ENCODE measurements at places on chromosomes 2 and 18.
A peak's percentile ranks its signal among the peaks of the same experiment; 100 is the strongest.

DNA sequence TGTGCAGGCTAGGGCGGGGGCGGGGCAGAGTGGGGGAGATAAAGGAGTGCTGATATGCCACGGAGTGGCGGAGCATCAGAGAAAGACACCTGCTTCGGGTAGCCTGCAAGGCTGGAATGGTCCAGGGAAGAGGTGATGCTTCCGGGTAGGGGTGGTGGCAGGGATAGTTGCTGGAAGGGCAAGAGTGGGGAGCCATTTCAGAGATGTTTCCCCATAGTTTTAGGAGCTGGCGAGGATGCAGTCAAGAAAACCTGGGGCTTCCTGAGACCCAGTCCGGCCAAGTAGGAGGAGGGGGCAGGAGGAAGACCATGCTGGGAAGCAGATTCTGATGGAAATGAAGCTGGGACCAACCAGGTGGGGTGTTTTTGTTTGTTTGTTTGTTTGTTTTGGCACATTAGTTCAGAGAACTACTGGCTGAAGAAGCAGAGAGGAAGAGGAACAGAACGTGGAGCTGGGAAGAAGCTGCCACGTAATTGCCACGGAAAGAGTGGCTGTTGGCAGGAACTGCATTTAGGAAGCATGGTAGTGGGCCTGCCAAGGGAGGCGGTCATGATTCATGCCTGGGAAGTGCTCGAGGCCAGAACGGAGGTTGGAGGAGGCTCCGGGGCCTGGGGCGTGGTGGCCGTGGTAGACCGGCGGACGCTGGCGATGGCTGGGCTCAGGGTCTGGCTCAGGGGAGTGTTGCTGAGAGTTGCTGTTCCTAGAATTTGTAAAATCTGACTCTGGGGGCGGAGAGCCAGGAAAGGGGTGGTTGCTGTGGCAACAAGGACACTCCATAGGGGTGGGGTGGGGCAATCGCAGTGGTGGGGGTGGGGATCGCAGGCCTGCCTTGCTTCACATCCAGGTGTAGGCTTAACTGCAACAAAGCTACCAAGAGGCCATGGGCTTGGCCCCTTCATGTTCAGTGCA is 8.6 kb upstream of the INPP5D start:
- DNase-seq: no peak

- DNase-seq: no peak
These were observed 16.9 kb upstream of the RHBDD1 start for GRCh38 chr2:226818930-226819329.

- DNase-seq: no peak
These were observed 24.4 kb downstream of the CNOT11 start for GRCh38 chr2:101277111-101277510.

DNA sequence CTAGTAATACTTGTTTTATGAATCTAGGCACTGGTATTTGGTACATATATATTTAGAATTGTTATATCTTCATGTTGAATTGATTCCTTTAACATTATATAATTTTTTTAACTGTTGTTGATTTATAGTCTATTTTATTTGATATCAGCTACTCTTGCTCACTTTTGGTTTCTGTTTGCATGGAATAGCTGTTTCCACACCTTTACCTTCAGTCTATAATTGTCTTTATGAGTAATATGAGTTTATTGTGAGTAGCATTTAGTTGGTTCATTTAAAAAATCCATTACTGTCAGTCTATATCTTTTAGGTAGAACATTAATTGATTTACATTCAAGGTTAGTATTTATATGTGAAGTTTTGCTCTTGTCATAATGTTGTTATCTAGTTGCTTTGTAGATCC is 58.6 kb downstream of the SMCHD1 start:
- DNase-seq: no peak

DNA sequence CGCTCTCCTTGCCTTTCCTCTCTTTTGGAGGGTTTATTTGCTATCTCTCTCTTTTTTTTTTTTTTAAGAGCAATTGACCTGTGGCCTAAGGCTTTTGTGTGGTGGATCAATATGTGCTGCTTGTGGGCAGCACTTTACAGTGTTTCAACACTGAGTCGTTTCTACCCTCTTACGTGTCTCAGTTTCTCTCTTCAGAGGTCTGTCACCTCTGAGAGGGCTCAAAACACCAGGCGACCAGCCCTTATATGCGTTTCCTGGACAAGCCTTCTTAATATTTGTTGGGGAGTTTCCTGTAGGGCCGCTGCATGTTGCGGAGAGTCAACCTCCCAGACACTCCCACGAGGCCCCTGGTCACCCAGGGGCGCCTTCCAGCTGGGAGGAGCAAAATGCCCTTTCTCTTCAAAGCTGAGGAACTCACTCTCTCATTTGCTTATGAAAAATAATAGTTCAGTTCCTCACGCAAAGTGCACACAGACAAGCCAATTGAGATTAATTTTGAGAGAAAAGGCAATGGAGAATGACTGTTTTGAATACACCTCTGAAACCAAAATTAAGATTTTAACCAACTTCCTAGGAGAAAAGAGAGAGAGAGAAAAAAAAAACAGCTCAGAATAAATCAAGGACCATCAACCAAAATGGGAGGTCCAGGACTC is 96.3 kb upstream of the B3GNT2 start:
- DNase-seq: no peak

GRCh38 chr18:74930616-74931015 is 278.3 kb downstream of the PTGR3 start:
- DNase-seq: no peak

- no peak for DNase-seq
These were observed 62.9 kb downstream of the RPL31 start for GRCh38 chr2:101064868-101065549.

DNA sequence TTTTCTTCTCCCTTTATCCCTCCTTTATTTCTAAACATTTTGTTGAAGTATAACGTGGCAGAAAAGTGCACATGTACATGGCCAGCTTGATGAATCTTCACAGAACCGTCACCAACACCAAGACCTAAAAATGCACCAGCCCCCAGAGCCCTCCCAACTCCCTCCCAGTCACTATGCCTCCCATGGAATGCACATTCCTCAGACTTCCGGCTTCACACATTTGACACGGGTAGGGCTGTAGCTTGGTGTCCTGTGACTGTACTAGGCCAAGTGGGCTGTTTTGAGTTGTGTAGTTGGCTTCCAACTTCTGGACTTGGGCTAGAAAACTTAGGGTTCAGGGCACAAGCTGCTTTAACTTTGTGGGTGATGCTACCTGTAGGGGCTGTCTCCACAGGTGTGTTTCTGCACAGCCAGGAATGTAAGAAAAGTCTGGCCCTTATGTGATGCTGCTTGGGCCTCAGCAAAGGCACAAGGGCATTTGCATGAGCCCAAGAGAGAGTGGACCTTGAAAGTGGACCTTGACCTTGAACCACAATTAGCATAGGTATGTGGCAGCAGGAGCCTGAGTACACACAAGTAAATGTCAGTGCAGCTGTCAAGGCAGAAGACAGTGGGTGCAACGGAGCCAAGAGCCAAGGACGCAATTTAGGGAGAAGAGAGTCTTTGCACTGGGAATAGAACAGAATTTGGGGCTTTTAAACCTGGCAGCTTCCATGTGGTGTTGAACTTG is 78.4 kb downstream of the SEPTIN10 start:
- no peak for DNase-seq

GRCh38 chr2:29130295-29130694 is 15.1 kb downstream of the CLIP4 start:
- DNase-seq: no peak

DNA sequence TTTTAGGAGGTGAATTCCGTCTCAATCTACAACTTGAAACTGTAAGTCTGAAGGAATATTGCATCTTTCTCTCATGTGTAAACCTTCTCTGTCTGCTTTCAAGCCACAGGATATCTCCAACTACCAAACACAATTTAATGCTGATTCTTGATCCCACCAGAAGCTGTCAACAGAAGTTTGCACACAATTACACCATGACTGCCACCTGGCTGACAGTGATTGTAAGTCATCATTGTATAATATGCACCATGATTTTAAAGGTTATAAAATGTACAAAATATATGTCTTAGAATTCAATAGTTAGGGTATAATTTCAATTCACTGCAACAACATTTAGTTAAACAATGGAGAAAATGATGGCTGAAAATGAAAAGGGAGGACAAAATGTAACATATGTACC is 18.4 kb downstream of the PREPL start:
- no peak for DNase-seq

GRCh38 chr2:127176371-127177311 is 43.5 kb downstream of the CYP27C1 start:
- DNase-seq: no peak

DNA sequence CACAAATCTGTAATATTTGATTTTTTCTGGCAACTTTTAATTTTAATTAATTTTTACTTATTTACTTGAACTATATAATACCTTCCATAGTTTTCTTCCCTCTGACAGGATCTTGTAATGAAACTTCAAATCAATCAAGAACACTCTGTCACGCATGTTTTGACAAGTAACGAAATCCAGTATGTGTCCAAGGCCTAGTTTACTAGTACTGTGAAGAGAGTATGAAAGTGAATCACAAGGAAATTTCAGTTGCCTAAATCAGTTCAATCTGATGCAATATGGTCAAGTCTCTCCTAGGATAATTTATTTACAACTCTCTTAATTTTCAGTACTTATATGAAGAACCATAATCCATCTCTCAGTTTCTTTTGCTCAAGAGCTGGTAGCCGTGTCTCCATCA is 1344.6 kb upstream of the ZEB2 start:
- DNase-seq: no peak

DNA sequence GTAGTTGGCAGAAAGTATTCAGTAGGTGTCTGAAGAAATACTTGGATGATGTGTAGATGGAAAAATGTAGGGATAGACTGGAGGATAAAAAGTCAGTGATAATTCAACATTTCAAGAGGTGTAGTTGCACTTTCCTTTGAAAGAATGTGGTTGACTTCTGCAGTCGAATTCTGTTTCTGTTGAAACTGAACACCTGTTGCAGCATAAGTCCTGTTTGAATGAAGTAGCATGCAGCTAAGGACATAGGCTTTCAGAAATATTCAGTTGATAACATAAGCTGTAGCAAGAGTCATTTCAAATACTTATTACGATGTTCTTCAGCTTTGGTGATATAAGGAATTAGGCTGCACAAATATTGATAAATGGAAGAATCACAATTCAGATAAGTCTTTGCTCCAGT is 337.9 kb upstream of the LRRTM1 start:
- no peak for DNase-seq

DNA sequence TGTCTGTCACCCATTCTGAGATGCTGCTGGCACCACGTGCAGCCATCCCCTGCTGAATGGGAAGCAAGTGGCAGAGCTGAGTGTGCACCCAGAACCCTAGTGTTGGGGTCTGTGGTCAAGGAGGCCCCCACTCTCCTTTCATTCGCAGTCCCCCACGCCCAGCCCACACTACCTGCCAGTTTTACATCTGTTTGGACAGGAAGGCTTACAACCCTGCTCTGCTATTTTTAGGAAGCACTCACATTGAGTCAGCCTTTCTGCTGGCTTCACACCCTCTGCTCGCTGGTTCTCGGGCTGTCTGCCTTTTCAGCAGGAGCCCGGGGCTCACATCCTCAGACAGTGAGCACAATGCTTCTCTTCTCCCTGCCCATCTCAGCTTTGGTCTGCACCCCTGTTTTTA is 10.7 kb upstream of the ADCY3 start:
- DNase-seq: no peak

GRCh38 chr2:209556354-209556961 is 132.6 kb downstream of the MAP2 start:
- no peak for DNase-seq

GRCh38 chr2:231714639-231715498 is 6.5 kb downstream of the PTMA start:
- peak; percentile 76 for DNase-seq

DNA sequence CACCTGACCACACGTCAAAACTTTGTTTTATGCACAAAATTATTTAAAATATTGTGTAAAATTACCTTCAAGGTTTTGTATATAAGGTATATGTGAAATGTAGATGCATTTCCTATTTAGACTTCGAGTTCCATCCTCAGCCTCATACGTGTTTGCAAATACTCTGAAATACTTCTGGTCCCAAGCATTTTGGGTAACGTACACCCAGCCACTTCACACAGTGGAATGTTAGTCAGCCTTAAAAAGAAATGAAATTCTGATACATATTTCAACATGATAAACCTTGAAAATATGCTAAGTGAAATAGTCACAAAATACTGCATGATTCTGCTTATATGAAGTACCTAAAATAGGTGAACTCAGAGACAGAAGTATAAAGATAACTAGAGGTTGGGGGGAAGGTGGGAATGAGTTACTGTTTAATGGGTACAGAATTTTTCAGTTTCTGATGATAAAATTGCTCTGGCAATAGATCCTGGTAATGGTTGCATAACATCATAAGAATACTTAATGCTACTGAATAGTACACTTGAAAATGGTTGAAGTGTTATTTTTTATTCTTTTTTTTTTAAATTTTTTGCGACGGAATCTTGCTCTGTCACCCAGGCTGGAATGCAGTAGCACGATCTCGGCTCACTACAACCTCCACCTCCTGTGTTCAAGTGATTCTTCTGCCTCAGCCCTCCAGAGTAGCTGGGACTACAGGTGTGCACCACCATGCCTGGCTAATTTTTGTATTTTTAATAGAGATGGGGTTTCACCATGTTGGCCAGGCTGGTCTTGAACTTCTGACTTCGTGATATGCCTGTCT is 24.0 kb downstream of the NOP58 start:
- DNase-seq: no peak

- DNase-seq: no peak
These were observed 1.5 kb downstream of the DAPL1 start for GRCh38 chr2:158796652-158797051.

- no peak for DNase-seq
These were observed 41.7 kb downstream of the ARL5A start for GRCh38 chr2:151786483-151786882.

DNA sequence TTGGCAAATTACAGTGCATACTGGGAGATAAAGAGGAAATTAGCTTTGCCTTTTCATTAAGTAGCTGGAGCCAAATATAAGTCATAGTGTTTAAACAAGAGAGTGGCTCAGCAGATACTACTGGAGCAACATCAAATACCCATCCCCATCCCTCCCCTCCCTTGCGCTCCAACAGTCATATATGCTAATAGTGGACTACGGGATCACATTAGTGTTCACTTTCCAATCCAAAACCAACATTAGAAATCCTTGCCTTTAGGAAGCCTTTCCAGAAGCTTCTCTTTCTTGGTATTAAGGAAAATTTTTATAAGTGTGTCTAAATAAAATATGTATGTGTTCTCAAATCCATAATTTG is 1669.3 kb downstream of the SUCLG1 start:
- no peak for DNase-seq

GRCh38 chr2:203437511-203437910 is 97.6 kb downstream of the RAPH1 start:
- no peak for DNase-seq

- DNase-seq: no peak
These were observed 86.8 kb upstream of the ST3GAL5 start for GRCh38 chr2:85975581-85975980.

DNA sequence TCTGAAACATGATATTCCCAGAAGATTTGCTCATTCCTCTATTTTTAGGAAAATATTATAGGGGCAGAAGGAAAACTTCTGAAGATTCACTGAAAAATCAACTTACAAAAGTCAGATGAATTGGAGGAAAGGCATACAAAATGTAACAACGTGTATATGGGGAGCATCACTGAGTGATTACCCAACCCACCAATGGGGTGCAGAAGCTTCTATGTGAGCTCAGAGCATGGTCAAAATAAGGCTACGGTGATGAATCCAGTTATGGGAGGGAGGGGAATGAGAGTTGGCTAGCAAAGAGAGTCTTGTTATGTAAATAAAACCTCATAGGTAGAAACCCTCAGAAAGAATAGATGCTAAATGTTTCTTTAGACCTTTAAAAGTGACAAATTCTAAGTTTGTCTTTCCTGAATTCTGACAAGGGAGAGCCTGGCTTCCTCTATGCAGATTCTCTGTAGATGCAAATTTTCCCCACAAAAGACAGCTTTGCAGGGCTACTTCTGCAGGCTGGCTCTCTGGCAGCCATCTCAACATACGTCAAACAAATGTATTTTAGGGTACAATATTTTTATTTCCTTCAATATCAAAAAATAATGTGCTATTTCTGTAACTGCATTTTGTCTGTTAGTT is 171.4 kb upstream of the NDUFV2 start:
- DNase-seq: no peak
